ENCODE measurements at places on chromosomes 3 and 15.
A peak's percentile ranks its signal among the peaks of the same experiment; 100 is the strongest.

- DNase-seq = peak; percentile 25
These were observed 2.0 kb upstream of the HYAL2 start for GRCh38 chr3:50324351-50325112.

- DNase-seq = no peak
These were observed 234.5 kb downstream of the SATB1 start for GRCh38 chr3:18190646-18191045.

GRCh38 chr3:54599716-54600115 is 328.1 kb downstream of the LRTM1 start:
- peak; percentile 24 for DNase-seq

DNA sequence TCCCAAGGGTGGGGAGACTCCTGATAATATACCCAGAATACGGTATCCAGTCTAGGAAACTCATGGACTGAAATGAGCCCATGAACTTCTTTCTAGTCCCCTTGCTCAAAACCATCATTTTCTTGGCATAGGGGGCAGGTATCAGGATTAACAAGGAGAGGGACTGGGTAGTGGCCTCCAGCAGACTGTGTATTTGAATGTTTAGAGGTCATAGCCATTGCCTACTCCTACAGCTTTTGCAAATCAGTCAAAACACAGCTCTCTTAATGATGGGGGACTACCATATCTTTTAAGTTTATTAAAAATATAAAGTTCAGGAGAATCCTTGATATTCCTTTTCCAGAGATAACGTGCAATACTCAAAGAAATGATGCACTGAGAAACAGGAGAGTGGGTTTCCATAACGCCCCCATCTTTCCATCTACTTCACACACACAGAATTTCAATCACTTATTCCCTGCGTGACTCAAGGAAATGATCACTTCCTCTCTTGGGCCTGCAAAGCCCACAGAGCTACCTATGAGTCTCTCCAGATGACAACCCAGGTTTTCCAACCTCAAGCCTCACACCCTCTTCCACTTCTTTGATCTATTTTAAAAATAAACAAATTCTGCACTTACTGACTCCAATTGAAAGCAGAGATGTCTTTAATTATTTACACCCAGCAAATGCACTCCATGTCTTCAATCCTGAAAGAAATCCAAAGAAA is 584.0 kb upstream of the LMCD1 start:
- DNase-seq = no peak

DNA sequence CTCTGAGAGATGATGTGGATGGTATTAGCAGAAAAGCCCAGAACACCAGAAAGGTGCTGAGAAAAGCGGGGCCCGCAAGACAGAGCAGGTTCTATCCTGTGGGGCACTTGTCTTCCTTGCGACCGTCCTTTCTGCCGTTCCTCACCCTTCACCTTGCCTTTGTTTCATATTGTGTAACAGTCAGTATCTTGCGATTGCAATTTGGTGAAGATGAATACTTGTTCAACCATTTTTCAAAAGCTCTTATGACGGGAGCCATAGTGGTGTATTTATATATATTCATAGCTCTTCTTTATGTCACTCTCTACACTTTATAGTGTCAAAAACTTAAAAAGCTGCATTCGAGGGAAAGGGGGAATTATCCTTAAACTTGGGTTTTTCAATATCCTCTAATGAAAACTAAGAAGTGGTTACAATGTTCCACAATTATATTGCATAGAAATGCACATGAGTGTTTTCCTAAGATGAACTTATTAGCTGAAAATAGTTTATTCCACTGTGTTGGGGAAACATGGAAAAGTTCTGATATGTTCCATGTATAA is 797 bp downstream of the MAP3K13 start:
- DNase-seq = no peak

GRCh38 chr15:95291898-95292472 is 1038.5 kb upstream of the NR2F2 start:
- DNase-seq = no peak

DNA sequence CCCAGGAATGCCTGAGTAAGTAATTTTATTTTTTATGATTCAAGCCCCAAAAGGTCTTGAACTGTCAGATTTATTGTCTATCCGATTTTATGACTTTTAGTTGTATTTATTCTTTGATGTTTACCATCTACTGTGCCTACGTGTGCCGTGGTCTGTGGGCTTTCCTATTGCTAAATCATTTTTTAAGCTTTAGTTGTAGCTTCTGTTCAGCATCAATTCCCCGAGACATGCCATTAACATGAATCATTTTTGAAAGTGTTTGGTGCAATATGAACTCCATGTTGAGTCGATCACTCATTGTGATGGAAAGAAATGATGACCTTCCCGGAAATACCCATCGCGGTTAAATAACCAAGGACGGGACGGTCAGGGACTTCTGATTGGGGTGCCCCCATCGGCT is 268.7 kb upstream of the THRB start:
- DNase-seq = no peak

GRCh38 chr3:46594723-46595122 is 17.6 kb upstream of the FAM240A start:
- DNase-seq = no peak

DNA sequence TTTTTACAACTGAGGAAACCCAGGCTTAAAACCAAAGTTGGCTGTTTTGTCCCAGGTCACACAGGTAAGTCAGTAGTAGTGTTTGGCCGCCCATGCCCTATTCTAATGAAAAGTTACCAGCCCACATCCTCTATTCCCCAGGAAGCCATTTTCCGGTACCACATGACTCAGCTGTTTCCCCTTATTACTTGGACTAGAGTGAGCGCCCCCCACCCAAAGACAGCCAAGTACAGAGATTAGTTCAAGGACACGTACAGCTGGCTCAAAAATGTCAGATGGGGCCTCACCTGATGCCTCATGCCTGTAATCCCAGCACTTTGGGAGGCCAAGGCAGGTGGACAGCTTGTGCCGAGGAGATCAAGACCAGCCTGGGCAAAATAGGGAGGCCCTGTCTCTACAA is 8.5 kb upstream of the KLHL6 start:
- DNase-seq = no peak

GRCh38 chr15:96166223-96167200 is 164.0 kb upstream of the NR2F2 start:
- no peak for DNase-seq

DNA sequence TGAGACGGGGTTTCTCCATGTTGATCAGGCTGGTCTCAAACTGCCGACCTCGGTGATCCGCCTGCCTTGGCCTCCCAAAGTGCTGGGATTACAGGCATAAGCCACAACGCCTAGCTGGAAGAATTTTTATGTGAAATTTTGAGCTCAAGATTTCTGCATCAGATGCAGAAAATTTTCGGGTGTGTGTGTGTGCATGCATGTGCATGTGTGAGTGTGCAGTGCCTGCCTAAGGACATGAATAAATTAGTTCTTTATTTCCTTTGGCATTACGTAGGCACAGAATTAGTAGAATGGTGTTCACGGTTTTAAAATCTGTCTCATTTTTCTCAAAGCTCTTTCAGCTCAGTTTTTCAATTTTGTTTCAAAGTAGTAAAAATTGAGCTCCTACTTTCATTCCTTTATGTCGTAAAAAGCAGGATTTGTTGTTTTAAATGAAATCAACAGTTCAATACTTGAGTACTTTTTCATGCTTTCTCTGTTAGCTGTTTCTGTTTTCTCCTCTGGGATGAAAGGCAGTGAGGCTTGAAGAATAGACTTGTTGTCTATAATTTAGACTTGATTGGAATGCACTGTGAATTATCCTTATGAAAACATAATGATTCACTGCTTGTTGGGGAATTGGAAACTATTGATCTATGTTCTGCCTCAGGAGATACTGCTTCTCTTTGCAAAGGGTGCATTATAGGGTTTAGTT is 23.3 kb upstream of the RAB11A start:
- DNase-seq = no peak

GRCh38 chr15:69490356-69491037 is 37.9 kb downstream of the RPLP1 start:
- no peak for DNase-seq

GRCh38 chr3:73626106-73626505 is 1.4 kb upstream of the PDZRN3 start:
- no peak for DNase-seq

DNA sequence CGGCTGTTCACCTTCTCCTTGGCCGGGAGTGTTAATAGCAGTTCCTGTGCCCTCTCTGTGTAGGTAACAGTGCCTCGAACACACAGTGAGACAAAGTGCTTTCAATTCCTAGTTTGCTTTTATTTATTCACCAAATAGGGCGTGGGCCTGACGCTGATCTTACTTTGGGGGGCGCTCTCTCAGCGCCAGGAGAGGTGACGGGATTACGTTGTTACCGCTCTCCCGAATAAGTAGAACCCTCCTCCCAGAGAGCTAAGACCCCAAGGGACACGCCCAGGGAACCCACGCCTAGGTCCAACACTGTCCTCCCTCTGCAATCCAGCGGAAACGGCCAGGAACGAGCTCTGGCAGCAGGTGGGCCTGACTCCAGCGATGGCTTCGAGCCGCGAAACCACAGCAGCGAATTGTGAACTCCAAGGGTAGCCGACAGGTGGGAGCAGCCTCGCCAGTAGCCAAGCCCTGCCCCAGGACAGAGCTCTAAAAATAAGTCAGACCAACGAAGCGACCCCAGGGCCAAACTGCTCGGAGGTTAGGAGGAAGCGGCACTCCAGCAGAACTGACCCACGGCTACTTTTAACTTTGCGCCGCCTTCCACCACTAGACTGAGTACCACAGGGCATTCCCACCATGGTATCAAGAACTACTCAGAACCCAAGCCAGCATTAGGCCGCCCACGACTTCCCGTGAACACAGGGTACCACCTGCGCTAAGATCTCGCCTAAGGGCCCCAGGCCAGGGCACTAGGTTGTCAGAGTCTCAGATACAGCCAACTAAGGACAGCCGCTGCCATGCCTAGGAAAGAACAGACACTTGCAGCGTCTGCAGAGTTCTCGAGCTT is 1.6 kb upstream of the SIN3A start:
- DNase-seq = peak; percentile 6

DNA sequence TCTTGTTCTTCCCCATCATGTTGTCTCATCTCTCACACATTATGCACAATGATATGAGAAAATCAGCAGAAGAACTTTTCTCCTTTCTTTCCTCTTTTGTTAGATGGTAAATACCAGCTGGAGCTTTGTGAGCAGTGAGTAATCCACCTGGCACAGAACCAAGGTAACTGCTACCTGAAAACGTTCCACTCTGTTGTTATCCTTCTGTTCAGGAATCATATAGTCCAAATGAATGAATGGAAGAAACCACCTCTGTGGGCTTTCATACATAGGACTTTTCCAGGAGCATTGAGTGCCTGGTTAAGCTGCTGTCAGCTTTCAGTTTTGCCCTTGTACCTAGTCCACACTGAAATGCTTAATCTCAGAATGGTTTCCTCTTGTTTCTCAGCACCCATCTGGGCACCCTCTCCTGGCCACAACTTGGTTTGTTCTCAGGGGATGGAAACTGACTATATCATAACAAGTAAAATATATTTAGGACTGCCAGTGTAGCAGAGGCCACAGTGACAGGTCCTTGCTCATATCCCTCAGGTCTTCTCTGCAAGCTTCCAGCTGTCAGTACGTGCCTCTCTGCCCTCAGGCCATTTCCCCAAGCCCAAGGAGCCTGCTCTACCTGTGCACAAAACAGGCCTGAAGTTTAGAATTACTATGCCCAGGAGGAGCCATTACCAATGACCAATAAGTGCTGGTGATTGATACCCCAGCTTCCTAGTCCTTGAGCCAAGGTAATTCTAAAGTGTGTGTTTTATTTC is 23.5 kb upstream of the SLC4A7 start:
- no peak for DNase-seq

GRCh38 chr3:141201122-141201521 is 30.5 kb upstream of the PXYLP1 start:
- DNase-seq = no peak

- no peak for DNase-seq
These were observed 18.0 kb upstream of the EBLN2 start for GRCh38 chr3:73043414-73043813.

DNA sequence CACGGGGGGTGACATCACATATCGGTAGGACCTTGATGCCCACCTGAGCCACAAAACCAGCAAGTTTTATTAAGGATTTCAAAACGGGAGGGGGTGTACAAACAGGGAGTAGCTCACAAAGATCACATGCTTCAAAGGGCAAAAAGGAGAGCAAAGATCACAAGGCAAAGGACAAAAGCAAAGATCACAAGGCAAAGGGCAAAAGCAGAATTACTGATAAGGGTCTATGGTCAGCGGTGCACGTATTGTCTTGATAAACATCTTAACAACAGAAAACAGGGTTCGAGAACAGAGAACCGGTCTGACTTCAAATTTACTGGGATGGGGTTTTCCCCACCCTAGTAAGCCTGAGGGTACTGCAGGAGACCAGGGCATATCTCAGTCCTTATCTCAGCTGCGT is 143.5 kb upstream of the LPP start:
- no peak for DNase-seq

- no peak for DNase-seq
These were observed 12.6 kb upstream of the STARD5 start for GRCh38 chr15:81336568-81336967.

- DNase-seq = no peak
These were observed 57.6 kb downstream of the AAGAB start for GRCh38 chr15:67196672-67197363.

DNA sequence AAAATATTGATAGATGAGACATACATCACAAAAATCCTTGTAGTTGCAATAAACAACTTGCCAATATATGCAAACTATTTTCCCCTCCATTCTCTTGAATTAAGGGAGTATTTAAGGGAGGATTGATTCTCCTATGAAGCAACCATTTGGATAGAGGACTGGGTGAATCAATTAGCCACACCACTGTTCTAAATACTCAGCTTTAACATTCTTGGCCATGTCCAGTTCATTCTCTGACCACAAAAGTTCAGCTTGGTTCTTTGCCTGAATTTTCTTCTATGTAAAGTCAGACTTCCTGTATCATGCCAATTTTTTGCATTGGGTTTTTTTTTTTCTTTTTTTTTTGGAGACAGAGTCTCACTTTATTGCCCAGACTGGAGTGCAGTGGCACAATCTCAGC is 15.8 kb upstream of the SEC11A start:
- no peak for DNase-seq

DNA sequence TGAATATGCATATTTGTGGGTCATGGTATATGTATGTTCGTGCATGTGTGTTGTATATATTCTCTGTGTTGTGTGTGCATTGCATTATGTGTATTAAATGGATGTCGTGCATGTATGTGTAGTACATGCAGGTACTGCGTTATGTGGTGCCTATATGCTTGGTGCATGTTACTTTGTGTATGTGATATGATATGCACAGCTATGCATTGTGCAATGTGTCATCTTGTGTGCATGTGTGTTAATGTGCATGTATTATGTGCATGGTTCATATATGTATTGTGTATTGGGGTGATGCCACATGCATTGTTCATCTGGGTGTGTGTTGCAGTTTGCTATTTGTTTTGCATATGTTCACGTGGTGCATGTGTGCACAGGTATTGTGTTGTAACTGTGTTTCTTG is 2.9 kb downstream of the GALNT15 start:
- no peak for DNase-seq

GRCh38 chr3:48990636-48991469 is 812 bp downstream of the P4HTM start:
- no peak for DNase-seq

DNA sequence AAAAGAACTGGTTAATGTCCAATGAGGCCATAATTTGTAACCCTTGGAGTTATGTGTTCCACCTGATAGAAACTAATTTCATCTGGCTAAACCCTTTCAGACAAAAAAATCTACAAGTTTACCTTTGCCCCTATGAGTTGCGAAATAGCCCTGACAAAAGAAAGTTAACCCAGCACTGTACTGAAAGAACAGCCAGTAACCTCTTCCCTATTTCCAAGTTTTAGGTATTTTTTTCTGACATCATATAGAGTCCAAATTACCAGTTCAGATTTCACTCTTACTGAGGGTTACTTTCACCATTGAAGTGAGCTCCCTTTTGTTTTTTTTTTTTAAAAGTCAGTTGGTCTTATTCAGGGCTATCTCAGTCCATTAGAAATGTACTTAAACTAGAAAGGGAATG is 42.8 kb upstream of the PTPRG start:
- DNase-seq = no peak

Data from NCI-H1092 (cell line).